ENCODE measurements at places on chromosomes 16 and 17.

- DNase-seq: no peak
Observed at GRCh38 chr17:83067071-83067717, 12.2 kb upstream of the METRNL start.

GRCh38 chr17:34269969-34270368 lies at the start of gene CCL7:
Gene CCL7, plus strand, starts transcription at chr17:34270221. Its CDS starts 70 bp downstream, at chr17:34270291.
- DNase-seq: no peak

DNA sequence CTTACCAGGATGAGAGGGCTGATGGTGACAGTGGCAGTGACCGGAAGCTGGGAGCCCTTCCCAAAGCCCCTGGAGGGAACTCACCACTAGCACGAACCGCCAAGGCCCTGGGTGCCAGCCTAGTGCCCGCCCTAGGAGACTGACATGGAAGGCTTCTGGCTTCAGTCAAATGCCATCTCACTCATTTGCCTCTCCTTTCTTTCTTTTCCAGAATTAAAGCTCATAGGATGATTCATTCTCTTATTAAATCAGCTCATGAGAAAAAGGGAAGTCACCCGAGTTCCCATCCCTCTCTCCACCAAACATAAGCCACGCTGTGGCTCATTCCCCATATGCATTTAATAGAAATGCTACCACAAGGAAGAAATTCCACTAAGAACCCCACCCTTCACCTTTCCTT lies 12.1 kb downstream of the CUEDC1 start:
- no peak for DNase-seq

DNA sequence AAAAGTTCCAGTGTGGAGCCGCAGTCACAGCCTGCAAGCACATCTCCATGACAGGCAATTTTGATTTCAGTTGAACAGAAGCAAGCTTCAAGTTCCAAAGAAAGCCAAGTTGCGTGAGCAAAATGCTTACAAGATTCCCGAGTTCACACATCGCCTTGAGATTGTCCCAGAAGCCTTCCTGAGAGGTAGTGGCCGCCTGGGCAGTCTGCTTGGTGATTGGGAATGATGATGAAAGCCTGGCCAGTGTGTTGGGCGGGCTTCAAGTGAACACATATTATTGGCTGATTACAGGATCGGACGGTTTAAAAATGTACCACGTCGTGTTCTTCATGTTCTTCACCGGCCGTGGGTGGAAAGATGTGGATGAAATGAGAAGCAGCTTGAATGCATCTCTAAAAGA lies 185.5 kb downstream of the FOXL1 start:
- DNase-seq: no peak

- DNase-seq: no peak
Observed at GRCh38 chr16:49262501-49262900, 19.1 kb downstream of the CBLN1 start.

GRCh38 chr17:6239241-6239798 lies 169.1 kb downstream of the WSCD1 start:
- no peak for DNase-seq

DNA sequence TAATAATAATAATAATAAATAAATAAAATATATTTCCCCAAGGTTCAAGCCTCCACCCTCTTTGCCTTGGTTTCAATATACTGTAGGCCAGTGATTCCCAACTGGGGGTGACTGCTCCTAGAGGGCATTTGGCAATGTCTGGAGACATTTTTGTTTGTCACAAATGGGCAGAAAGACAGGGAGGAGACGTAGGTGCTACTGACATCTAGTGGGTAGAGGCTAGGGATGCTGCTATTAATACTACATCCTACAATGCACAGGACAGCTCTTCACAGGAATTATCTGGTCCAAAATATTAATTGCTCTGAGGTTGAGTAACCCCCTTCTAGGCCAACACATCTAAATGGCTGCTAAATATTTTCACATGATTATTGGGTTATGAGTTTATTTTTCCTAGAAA lies 12.8 kb upstream of the PRR14 start:
- no peak for DNase-seq

- no peak for DNase-seq
Observed at GRCh38 chr17:7511108-7511507, 26.9 kb downstream of the POLR2A start.

DNA sequence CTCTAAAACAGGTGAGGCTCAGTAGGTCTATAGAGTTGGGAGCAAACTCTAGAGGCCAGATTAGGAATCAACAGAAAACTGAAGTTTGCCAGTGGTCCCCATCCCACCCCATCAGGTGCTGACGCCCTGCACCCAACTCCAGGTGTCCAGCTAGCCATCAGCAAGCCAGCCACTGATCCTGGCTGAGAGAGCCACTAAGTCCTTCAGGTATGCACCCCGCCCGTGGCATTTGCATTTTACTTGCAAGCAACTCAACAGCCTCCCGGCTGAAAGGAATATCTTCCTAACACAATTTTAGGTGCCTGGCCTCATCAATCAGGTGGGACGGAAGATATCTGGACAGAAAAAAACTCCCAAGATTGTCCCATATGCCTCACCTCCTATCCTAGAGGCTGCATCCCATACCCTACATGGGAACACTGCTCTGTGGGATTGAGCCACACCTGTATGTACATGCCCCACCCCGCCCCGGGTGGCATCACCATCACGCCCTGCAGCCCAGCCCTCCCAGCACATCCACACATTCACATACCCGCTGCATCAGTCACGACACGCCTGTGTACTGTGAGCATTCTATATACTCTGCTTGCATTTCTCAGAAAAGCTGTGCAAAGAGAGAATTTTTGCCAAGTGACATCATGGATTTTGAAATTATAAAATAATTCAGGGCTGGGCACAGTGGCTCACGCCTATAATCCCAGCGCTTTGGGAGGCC lies 8.3 kb downstream of the OTOP3 start:
- no peak for DNase-seq

DNA sequence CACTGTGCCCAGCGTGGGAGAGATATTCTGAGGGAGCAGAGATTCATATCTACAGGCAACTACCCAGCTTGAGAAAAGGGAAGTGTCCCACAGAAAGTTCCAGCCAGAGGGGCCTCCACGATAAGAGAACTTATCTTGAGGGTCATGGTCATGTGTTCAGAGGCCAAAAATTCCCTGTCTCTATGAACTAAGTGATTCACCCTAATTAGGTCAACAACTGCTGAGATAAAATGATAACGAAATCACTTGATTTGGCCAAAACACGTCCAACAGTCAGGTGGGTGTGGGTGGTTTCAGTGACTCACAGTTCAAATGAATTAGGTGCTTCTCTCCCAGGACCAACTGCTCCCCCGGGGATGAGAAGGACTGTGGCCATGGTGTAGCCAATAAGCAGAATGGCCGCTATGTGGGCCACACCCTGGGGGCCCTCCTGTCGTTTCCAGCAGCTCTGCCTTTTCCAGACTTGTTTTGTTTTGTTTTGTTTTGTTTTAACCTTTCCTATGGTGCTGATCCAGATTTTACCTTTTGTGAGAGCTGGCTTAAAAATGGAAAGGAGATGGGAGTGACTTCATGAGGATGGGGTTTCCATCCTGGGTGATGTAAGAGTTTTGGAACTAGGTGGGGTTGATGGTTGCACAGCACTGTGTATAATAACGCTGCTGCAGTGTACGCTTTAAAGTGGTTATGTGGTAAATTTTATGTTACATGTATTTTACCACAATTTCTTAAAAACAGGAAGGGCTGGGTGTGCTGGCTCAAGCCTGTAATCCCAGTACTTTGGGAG lies 8.7 kb downstream of the DNAI2 start:
- no peak for DNase-seq

GRCh38 chr17:75755990-75756389 lies 9.0 kb downstream of the GALK1 start:
- DNase-seq: no peak

Data from activated CD4-positive, alpha-beta T cell treated with anti-CD3 and anti-CD28 coated beads for 1 hour (primary cell).